ENCODE measurements at places on chromosomes 11 and 22.

- no peak for DNase-seq
These were observed 48.9 kb downstream of the FAR1 start for GRCh38 chr11:13717331-13717730.

- no peak for DNase-seq
These were observed 3.8 kb upstream of the WEE1 start for GRCh38 chr11:9569588-9570164.

DNA sequence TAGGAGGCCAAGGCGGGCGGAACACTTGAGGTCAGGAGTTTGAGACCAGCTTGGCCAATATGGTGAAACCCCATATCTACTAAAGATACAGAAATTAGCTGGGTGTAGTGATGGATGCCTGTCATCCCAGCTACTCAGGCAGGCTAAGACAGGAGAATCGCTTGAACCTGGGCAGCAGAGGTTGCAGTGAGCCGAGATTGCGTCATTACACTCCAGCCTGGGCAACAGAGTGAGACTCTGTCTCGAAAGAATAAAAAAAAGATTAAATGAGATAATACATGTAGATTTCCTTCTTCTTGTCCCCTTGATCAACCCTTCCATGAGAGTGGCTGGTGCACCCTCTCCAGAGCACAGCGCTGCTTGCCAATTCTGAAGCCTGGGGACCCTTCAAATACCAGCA lies 106.9 kb downstream of the ST3GAL4 start:
- no peak for DNase-seq

- no peak for DNase-seq
These were observed 544 bp downstream of the C11orf91 start for GRCh38 chr11:33700063-33700501.

- no peak for DNase-seq
These were observed 346.2 kb downstream of the TENM4 start for GRCh38 chr11:79094616-79095015.

GRCh38 chr11:93738647-93739081 lies 2.6 kb downstream of the TAF1D start:
- no peak for DNase-seq
